Left hindlimb (tissue), 1 donor: ENCODE measurements at places on chromosomes 2 and 18.

- DNase-seq: peak; percentile 55
Measured at GRCh38 chr2:63861220-63861822, 19.6 kb downstream of the UGP2 start.

DNA sequence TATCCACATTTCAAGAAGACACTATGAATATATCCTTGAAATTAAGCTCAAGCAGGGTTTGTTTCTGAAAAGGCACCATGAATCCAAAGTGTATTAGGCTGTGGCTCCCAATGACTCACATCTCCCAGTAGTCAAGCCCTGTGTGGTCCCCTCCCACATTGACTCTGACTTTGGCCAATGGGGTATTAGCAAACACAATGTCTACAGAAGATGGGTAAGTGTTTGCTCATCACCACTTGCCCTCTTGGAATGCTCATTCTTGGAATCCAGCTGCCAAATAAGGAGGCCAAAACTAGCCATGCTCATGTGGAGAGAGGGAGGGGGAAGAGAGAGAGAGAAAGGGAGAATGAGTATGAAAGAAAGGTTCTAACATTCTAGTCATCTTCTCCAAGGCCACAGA is 490.0 kb downstream of the TXNL1 start:
- no peak for DNase-seq

- DNase-seq: no peak
Measured at GRCh38 chr18:53472546-53472945, 751.9 kb downstream of the MBD2 start.

DNA sequence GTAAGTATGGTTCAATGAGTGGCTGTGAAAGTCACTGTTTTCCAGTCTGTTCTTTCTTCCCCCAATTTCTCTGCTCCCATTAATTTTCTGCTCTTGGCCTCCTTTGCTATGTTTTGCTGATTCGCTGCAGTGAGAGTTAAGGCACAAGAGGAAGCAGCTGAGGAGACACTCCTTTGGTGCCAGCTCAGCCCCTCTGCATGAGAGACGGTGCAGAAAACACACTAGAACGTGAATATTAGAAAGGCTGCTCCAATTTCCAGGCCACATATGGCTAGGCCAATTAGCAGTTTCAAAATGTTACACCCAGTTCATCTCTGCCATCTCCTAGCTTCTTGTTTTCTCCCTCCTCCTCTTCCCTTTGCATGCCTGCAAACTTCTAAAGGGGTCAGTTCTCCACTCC is 38.9 kb downstream of the AKAIN1 start:
- DNase-seq: no peak

DNA sequence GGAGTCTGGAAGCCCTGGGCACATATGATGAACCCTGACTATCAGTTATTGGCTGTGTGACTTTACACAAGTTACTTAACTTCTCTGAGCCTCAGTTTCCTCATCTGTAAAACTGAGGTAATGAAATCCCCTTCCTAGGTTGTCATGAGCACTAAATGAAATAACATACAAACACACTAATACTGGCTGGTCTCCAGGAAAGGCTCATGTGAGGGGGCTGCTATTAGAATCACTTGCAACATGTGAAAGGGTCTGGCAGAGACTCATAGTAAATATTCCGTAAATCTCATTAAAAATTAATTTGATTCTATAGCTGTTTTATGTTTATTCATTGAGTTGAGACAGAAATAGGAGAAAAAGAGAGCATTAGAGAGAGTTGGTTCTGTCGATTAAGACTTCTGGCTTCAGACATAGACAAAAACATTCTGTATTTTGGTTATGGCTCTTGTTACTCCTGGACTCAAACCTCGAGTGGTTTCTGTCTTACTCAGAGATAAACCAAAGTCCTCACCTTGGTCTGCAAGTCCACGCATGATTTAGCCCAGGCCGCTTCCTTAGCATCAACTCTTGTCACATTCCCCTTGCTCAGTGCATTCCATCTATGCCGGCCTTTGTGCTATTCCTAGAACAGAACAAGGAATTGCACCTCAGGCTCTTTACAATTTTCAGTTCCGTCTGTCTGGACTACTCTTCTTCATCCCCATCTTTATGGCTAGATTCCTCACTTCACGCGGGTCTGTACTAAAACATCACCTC is 139.1 kb downstream of the NXPH2 start:
- no peak for DNase-seq

DNA sequence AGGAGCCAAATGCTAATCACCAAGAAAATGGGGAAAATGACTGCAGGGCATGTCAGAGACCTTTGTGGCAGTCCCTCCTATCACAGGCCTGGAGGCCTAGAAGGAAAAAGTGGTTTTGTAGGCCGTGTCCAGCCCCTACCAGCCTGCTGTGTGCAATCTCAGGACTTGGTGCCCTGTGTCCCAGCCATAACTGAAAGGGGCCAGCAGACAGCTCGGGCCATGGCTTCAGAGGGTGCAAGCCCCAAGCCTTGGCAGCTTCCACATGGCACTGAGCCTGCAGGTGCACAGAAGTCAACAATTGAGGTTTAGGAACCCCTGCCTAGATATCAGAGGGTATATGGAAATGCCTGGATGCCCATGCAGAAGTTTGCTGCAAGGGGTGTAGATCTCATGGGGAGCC is 391.2 kb upstream of the FSIP2 start:
- no peak for DNase-seq

DNA sequence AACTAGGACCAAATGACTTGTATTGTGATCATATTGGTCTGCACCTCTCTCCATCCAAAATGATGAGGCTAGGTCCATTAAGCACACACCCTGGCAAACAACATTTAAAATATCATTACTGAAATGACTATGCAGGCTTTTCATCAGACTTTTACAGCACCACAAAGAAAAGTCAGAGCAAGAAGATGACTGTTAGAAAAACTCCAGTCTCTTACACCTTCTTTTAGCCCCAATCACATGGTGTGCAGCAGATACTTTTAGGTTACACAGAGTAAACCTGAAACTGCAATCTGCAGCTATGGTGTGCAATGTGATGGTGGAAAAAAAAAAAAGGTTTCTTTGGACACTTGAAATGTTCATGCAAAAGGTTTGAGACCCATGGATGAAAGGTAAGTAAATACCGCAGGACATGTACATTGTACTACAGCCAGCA is 5.4 kb upstream of the POLI start:
- DNase-seq: no peak

DNA sequence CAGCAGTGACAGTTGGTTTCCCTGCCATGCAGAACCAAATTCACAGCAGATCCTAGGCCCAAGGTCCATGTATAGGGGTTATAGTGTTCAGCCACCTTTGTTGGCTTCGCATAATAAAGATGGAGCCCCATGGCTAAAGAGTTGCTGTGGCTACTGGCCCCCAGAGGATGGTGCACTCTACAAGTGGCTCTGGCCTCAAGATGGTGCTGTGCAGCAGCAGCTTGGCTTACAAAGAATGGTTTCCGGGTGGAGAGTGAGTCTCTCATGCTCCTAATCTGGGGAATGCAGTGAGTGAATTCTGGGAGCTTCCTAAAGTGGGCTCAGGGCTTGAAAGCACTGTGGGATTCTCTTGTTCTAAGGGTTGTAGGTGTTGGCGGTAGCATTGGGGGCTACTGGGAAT is 1199.7 kb downstream of the CNTNAP5 start:
- DNase-seq: no peak

- no peak for DNase-seq
Measured at GRCh38 chr2:175143191-175143590, 24.8 kb downstream of the ATF2 start.

DNA sequence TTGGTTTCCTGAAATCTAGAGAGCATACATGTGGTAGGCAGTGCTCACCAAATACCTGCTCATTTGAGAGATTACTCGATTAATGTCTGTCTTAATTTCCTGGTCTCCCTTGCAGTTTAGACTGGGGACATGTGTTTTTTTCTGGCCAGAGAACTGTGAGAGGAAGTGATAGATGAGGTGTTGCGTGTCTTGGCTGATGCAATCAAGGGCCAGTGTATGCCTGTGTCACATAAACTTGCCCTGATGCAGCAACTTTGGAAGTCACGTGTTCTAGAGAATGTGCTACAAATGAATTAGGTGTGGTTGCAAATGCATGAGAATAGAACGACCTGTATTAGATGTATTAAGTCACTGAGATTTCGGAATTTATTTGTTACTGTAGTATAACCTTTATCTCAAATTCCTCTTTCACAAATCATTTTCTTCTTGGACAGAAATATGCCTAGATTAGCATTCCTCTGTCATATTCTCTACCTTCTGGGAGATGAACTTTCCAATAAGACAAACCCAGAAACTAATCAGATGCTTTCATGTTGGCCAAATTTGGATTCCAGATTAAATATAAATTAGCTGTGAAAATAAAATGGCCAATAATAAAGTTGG is 9.9 kb upstream of the IL1A start:
- no peak for DNase-seq

GRCh38 chr18:43170586-43170985 is 55.1 kb upstream of the RIT2 start:
- DNase-seq: no peak

DNA sequence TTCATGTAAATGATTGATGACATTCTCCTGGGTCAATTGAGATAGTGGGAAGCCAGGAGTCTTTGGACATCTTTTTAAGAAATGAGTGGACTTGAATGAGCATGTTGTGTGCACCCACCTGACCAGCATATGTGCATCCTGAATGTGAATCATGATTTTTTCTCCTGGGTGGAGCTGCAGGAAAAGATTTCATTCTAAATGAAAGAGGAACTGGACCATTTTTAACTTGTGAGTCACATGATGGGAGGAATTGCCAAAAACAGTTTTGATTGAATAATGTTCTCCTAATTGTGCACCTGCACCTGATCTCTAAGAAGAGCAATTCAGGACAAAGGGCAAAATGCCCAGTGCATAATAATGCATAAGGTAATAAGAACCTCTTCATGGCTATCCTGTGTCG is 32.3 kb downstream of the COPS8 start:
- no peak for DNase-seq

DNA sequence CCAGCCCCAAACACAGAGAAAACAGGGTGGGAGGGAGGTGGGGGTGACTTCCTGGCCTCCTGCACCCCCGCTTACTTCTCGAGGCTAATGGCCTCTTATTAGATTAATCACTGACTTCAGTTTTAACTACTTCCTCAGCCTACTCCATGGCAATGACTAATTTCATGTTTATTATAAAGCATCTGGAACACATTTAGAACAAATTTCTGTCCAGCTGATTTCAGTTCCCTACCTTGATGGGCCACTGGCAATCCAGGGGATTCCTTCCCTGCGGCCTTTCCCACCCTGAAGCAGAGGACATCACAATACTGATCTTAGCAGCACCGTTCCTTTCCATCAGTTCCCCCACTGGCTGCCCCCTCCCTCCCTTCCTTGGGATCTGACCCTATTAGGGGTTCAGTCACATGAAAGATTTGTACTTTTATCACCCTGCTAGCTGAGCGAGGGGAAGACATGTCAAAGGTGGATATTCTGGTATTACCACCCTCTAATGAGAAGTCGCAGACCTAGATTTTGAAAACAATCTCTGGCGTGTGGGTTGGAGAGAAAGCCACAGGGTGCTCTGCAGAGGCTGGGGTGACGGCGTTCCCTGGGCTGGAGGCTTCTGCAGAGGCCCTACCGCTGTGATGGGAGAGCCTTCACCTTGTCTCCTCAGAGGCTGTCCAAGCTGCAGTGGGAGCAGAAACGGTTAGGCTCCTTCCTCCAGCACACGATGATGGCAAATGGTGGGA is 67.6 kb downstream of the KIAA2012 start:
- no peak for DNase-seq

GRCh38 chr18:40866013-40866645 is 1088.9 kb upstream of the PIK3C3 start:
- no peak for DNase-seq

DNA sequence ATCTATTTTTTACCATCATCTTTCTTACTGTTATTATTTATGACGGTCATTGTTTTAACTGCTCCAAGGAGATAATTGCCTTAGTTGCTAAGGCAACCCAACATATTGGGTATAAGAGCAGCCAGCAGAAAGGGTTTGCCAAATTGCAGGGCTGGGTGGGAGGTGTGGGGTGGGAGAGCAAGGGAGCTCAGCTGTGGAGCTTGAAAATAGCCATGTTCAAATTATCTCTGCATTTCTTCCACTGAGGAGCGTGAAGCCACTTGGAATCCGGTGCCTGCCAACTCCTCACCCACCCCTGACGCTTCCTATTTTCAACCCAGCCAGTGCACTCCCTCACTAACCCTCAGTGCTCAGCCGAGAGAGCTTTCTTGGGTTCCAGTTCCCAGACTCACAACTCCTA is 60.8 kb downstream of the SETBP1 start:
- peak; percentile 66 for DNase-seq

GRCh38 chr2:235008584-235009044 is 56.8 kb downstream of the SH3BP4 start:
- DNase-seq: no peak

DNA sequence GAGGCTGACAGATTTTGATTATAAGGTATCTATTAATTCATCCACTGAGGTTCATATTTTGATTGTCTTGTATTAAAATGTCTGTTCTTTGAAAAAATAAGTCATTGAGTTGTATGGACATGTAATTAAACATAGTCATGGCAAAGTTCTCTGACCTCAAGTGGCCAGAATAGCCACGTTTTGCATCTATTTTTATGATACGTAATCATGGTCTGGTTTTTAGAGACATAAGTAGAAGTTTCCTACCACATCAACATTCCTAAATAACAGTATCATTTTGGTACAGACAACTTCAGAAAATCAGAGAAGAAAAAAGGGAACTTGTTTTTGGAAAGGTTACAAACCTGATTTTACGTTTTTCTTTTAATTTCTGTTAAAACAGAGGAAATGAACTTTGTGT is 47.6 kb downstream of the COL5A2 start:
- DNase-seq: no peak
